CD4-positive, alpha-beta T cell treated with Interleukin-2 at 100 ng/mL for 4 hours (primary cell): ENCODE measurements at places on chromosomes 4 and X.

GRCh38 chrX:153502796-153503195 is 8.0 kb downstream of the BGN start:
- DNase-seq: no peak

DNA sequence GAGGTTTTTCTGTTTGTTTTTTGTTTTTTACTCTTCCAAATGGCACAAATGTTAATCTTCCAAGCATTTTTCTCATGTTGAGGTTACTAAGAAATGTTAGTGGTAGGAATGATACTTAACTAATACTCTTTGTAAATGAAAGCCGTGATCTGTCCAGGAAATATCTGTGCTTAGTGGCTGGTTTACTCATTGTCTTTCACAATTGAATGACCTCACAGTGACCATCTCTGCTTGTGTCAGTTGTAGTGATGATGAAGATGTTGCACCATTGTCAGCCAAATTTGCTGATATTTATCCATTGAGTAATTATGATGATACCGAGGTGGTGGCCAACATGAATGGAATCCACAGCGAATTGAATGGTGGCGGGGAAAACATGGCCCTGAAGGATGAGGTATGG is 93.5 kb downstream of the TNIP2 start:
- no peak for DNase-seq

GRCh38 chrX:8988446-8988845 is 45.5 kb downstream of the FAM9B start:
- no peak for DNase-seq

GRCh38 chr4:30191902-30192301 is 528.3 kb upstream of the PCDH7 start:
- DNase-seq: no peak

- DNase-seq: no peak
Observed at GRCh38 chr4:84796394-84796793, 170.1 kb downstream of the WDFY3 start.

- DNase-seq: no peak
Observed at GRCh38 chr4:6676722-6677558, 16.7 kb upstream of the S100P start.

GRCh38 chr4:2335729-2336101 is 73.8 kb upstream of the MXD4 start:
- DNase-seq: no peak

DNA sequence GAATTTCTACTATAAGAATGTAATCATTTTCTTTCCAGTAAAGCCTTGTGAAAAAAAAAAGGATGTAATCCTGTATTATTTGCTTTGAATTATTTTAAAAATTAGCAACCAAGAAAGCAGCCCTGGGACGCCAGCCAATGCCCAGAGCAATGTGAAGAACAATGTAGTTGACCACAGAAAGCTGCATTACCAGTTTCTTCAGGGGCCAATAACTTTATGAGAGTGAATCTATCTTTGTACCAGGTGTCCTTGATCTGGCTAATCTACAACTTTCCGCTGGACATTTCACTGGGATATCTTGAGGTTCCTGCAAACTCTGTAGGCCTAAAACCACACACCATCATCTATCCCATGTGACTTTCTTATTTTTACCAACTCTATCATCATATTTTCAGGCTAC is 7.6 kb upstream of the KLHL2 start:
- DNase-seq: no peak

- no peak for DNase-seq
Observed at GRCh38 chrX:113399506-113400192, 559.0 kb upstream of the AMOT start.

GRCh38 chrX:48937054-48937907 is 18.5 kb upstream of the PIM2 start:
- peak; percentile 91 for DNase-seq

DNA sequence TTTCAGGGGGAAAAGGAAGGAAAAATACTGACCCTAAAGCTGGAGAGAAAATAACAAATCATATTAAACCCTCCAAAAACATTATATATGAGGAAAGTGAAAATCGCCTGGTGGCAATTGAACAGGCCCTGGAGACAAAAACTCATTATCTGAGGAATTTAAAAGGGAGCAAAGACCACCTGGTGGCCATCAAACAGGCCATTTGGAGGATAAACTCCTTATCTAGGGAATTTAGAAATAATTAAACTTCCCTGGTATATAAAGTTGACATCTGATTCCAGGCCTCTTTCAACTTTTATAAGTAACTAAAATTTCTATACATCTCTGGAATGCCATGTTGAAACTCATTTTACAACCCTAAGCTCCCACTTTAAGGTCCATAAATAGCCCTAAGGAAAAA is 35.2 kb downstream of the CHM start:
- no peak for DNase-seq

DNA sequence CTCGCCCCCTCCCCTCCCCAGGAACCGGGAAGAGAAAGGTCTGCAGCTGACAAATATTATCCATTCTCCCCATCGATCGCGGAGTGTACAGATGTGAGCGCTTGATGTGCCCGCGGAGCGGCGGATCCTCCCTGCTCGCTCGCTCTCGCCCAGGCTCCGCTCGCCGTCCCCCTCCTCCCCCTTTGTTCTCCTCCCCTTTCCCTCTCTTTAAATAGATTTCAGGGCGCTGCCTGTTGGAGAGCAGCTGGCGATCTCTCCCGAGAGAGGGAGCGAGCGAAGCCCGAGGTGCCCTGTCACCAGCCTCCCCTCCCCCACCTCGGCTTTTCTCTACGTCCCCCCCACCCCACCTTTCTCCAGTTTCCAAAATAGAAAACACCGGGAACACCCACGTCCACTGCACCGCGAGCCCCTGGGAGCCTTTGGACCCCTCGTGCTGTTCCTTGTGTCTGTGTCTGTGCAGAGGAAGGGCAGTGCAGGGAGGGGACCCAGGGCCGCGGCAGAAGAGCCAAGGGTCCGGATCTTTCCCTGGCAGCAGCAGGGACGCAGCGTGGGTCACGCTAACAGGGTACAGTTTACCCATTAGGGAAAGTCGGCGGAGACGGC is 56.6 kb upstream of the BCOR start:
- no peak for DNase-seq

DNA sequence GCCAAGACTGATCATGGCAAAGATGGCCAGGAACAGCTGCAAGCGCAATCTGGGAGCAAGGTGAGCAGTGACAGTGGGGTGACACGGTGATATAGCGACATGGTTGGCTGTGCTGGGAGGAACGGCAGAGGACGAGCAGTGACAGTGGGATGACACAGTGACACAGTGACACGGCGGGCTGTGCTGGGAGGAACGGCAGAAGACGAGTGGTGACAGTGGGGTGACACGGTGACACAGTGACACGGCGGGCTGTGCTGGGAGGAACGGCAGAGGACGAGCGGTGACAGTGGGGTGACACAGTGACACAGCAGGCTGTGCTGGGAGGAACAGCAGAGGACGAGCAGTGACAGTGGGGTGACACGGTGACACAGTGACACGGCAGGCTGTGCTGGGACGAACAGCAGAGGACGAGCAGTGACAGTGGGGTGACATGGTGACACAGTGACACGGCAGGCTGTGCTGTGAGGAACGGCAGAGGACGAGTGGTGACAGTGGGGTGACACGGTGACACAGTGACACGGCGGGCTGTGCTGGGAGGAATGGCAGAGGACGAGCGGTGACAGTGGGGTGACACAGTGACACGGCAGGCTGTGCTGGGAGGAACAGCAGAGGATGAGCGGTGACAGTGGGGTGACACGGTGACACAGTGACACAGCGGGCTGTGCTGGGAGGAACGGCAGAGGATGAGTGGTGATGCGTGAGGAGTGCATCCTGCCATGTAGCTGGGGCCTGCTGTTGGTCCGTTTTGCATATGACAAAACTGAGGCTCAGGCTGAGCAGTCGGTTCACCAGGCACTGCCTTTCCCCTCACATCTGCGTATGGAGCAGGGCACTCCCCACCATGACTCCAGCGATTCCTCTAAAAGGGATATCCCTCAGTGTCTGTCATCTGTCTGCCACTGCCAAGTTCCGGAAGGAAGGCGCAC is 36.0 kb upstream of the MXD4 start:
- no peak for DNase-seq

DNA sequence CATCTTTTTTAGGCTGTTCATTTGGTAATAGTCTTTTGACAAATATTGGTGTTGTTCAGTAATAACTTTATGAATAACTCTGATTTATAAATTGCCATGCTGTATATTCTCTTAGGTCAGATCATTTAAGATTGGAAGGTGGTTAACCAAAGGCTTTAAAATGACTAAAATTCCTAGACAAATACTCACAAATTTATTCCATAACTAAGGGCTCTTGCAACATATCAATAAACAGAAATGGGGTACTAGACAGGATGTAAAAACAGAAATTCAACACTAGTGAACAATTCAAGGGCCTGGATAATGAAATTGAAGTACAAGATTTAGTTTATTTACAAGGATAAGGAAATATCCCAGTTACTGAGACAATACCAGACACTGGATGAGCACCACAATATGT is 328.6 kb downstream of the PCDH19 start:
- DNase-seq: no peak

GRCh38 chrX:118702741-118703140 is 24.7 kb upstream of the IL13RA1 start:
- DNase-seq: no peak

GRCh38 chr4:139789096-139789654 is 123.6 kb downstream of the MGST2 start:
- no peak for DNase-seq

GRCh38 chrX:108415891-108416290 is 22.3 kb downstream of the COL4A6 start:
- DNase-seq: no peak

- DNase-seq: no peak
Observed at GRCh38 chr4:158005021-158005420, 167.8 kb downstream of the GASK1B start.

DNA sequence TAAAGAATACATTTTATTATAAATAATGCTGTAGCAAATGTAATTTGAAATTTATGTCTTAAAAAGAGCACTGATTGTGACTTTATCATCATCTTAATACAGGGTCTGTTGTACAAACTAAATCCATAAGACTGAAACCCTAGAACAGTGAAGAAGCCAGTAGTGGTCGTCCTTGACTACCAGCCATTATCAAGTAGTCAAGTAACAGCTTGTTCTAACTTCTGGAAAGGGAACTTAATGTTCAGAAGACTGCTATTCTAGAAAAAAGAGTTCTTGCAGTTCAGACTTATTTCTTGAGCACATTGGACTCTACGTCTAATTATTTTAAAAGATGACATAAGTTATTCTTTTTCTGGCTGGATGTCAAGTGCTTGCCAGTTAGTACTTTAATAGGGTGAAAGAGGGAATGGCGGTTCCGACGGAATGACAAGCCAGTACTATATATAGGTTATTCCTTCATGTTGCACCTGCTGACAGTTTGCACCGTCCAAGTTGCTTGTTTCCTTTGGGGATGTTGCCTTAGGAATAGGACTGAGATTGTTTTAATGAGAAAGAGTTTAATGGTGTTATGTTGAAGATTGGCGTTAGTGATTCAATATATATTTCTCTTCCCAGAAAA is 109.9 kb downstream of the RAPGEF2 start:
- DNase-seq: no peak

GRCh38 chr4:182881914-182882313 is 35.3 kb downstream of the DCTD start:
- DNase-seq: no peak

DNA sequence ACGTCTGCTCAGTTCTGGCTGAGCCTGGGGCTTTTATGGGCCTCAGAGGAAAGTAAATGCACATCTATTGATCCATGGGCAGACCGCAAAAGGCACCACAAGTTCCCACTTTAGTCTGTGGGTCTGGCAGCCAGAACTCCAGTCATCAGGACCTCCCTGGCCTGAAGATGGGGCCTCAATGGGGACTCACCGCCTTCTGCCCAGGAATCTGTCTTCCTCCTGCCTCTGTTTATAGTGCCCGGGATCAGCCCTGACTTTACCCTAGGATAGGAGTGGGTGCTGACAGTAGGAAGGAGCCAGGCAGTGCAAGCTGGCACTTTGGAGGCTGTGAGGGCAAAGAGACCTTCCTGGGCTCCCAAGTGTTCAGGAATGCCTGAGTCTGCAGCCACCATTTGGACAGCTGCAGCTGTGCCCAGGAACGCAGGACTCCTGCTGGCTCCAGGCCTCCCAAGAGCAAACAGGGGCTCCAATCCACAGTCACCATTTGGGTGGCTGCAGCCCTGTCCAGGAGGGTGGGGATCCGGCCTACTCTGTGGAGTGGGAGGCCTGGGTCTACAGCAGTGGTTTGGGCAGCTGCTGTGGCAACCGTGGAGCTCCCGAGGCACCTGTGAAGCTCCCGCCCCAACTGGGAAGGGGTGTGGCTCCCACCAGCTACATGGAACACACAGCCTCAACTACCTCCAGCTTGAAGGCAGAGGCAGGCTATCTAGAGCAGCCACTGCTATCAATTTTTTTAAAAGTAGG is 1440.9 kb upstream of the ADGRL3 start:
- DNase-seq: no peak

GRCh38 chr4:3765271-3766035 is 732 bp upstream of the ADRA2C start:
- no peak for DNase-seq

GRCh38 chrX:55487143-55487542 is 2.5 kb downstream of the USP51 start:
- no peak for DNase-seq

- no peak for DNase-seq
Observed at GRCh38 chr4:114658776-114659175, 60.2 kb downstream of the UGT8 start.

DNA sequence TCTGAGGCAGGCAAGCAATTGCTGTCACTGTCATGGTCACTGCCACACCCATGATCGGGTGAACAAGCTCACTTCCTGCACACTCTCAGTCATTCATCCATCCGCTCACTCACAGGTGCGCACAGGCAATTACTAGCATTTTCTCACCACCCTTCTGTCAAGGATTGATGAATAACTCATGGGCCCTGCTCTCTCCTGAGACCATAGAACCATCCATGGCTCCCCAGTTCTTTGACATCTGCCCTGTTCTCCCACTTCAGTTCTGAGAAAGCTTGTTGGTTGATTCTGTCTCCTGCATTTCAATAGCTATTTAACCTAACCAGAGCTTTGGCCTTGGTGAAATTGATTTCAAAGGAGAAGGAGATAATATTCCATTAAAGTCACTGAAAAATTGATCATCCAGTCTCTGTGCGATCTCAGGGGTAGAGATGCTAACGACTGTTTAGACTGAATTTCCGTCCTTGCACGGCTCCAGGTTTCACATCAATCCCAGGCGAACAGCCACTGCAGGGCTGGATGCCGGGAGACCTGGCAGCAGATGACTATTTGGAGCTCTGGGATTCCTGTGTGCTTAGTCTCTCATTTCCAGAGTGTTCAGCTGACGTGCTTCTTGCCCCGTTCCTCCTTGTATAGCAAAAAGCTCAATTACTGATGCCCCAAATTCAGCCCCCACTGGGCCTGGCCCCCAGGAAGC is 36.9 kb upstream of the ADRA2C start:
- DNase-seq: no peak

- DNase-seq: no peak
Observed at GRCh38 chr4:165931741-165932140, 58.7 kb downstream of the TLL1 start.

GRCh38 chrX:13008189-13008533 is 33.3 kb downstream of the TMSB4X start:
- DNase-seq: no peak

DNA sequence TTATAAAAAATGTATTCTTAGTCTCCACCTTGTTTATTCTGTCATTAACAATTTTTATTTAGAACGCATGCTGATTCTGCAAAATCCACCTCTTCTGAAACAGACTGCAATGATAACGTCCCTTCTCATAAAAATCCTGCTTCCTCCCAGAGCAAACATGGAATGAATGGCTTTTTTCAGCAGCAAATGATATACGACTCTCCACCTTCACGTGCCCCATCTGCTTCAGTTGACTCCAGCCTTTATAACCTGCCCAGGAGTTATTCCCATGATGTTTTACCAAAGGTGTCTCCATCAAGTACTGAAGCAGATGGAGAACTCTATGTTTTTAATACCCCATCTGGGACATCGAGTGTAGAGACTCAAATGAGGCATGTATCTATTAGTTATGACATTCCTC is 75.6 kb upstream of the SMARCA5 start:
- no peak for DNase-seq
